HEK293T (cell line): ENCODE measurements at places on chromosomes 2 and 18.

DNA sequence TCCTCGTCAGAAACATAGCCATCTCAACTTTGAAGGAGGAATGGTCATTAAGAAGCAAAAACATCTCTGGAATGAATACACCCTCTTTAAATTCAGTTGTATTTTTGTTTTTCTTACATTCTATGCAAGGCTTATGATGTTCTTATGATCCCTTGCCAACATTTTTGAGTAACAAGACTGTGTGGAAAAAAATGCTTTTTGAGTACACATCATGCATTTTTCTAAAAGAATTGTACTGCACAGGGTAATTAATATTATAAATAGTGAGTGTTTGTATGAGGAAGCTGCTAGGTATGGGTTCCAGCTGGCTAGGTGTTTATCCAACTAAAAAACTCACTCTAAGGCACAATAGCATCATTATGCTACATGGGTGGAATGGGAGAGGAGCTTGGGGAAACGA lies 59.0 kb upstream of the SPATS2L start:
- DNase-seq = no peak

GRCh38 chr2:57855212-57855611 lies 191.4 kb upstream of the VRK2 start:
- DNase-seq = no peak

- no peak for DNase-seq
Observed at GRCh38 chr2:12490641-12491040, 226.1 kb upstream of the TRIB2 start.

GRCh38 chr18:60232541-60232940 lies 140.0 kb downstream of the MC4R start:
- DNase-seq = no peak

DNA sequence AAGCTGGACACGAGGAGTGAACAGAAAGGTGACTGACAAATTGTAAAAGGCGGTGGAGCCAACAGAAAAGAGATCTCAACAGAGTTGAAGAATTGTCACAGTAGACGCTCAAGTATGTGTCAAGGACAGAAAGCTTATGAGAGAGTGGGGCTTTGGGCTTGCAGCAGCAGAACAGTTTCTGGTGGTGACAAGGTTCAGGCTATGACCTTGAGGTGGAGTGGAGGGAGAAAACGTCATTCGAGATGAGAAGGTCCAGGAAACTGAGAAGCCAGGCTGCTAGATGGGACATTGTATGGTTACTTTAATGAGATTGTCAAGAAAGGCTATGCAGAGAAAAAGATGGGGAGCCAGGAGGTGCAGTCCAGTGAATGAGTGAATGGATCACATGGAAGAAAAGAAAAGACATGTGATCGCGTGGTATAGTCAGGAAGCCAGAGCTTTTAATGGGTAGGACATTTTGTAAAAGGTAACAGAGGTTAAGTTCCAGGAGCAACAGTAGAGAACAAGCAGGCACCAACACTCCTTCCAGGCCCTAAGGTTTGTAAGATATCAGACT lies 91.1 kb upstream of the EPC2 start:
- no peak for DNase-seq

- no peak for DNase-seq
Observed at GRCh38 chr2:230124757-230125431, 56.2 kb upstream of the SLC16A14 start.
